SK-N-MC (cell line): ENCODE measurements at places on chromosomes 4 and X.

DNA sequence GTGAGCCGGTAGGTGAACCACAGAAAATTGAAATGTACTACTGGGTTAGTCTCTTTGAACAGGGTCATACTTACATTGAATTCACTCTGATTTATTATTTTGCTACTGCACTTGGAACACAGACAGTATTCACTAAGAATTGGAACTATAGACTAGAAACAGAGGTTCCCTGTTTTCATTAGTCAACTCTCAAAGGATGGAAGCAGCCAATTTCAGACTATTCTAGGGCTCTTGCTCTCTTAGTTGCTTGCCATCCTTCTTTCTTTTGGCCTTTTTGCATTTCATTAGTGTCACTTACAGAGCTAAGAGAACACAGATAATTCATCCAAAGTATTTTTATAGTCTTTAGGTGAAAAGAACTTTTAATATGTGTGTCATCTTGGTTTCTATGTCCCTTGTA lies 52.6 kb downstream of the SHROOM3 start:
- no peak for DNase-seq

DNA sequence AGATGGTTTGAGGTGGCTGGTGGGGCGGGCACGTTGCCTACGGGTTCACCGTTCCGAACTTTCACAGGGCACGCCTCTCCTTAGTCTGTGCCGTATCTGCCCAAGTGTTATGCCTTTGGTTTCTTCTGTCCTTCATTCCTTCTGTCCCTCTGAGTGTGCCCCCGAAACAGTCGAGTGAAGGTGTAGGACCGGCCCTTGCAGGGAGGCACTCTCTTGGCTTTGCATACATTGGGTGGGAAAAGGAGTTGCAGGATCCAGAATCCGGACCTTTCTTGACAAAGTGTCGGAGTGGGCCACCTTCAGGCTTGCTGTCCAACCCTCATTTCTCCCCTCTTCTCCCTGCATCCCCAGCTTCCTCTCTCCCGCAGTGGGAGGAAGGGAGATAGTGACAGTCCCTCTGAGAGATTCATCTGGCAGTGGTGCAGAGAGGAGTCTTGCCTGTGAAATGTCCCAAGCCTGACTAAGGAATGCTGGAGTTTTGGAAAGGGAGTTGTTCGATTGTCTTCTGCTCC lies 569 bp downstream of the ARFIP1 start:
- no peak for DNase-seq

GRCh38 chr4:12894062-12894461 lies 590.1 kb downstream of the RAB28 start:
- no peak for DNase-seq

GRCh38 chr4:41747230-41748055 lies 1.1 kb downstream of the PHOX2B start:
- DNase-seq: no peak

- DNase-seq: no peak
Measured at GRCh38 chr4:138507522-138507921, 265.4 kb upstream of the SLC7A11 start.

GRCh38 chr4:98203332-98204235 lies 57.6 kb upstream of the RAP1GDS1 start:
- no peak for DNase-seq

DNA sequence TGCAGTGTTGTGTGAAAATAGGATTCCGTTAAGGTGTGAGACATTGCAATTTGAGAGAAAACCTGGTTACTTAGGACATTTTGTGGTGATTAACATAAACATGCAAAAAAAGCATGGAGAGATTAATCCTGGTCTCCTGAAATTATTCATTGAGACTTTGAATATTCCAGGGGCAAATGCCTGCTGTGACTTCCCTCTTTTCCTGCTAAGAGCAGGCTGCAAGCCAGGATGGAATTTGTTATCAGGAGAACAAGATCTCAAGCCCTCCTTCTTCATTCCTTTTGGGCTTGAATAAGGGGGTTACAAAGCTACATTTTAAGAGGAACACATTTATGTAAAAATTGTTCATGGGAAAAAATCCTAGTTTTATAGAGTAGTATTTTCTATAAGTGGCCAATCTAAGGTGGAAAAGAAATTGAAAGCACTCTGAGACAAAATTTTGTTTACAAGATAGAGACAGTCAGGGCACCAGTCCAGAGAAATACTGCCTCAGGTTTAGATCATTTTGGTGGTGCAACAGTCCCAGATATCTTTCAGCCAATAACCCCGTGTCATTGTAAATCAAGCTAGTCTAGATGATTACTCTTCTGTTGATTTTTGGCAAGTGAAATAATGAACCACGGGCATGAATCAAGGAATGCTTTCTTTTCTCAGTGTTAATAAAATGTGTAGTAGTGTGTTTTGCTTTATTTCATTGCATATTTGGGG lies 1528.3 kb upstream of the AGA start:
- DNase-seq: no peak

DNA sequence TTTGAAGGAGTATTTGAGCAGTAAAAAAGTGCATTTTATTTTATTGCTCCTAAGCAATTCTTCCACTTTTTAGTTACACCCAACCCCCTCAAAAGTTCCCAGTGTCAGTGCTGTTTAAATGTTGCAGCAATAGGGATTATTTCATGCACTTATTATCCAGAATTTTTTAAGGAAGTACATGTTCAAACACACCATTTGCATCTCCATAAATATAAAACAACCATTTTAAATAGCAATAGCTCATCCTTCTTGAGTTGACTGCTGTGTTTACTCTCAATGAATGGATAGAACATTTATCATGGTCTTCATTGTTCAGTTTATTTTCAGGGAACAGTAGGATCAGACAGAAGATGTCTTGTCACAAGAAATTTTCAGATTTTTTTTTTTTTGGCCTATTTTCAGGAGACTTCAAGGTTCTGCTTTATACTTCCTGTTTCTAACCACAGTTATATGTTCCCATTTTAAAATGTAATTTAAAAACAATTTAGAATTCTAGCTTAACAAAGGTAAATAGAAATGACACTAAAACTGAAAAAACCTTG lies 171.9 kb downstream of the TMA16 start:
- DNase-seq: peak; percentile 40

GRCh38 chrX:140766024-140766611 lies 56.6 kb downstream of the LINC00632 start:
- peak; percentile 28 for DNase-seq

GRCh38 chr4:66178906-66179305 lies 508.6 kb upstream of the EPHA5 start:
- DNase-seq: no peak

DNA sequence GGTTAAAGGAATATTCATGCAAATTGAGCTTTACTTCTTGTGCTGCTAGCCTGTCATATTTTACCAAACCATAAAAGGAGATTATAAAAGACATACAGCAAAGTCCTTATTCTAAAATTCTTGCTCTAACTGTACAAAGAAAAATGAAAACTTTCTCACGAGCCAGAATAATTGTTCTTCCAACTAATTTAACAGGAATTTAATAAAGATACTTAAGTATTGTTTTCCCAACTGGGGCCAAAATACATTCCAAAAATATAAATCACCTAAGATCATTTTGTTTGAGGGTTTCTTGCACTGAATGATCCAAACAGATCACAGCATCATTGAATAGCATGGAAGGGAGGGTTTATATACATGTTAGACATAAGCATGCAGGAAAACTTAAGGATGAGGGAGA lies 127.1 kb upstream of the PCDH18 start:
- no peak for DNase-seq

GRCh38 chr4:159498446-159499115 lies 395.7 kb downstream of the RAPGEF2 start:
- no peak for DNase-seq

DNA sequence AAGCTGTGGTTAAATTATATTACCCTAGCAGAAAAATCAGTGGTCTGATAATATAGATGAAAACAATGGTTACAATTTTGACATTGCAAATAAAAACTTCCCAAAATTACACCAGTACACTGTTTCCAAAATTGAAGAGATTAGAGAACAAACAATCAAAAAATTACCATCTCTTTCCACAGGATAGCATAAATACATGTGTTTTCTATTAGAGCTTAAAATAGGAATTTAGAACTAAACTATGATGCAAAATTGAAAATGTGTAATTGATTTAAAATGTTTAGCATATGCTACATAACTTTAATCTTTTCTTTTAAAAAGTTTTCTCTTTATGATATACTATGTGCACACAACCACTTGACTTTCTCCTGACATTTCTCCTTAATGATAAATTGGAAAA lies 6.7 kb downstream of the EDNRA start:
- no peak for DNase-seq

DNA sequence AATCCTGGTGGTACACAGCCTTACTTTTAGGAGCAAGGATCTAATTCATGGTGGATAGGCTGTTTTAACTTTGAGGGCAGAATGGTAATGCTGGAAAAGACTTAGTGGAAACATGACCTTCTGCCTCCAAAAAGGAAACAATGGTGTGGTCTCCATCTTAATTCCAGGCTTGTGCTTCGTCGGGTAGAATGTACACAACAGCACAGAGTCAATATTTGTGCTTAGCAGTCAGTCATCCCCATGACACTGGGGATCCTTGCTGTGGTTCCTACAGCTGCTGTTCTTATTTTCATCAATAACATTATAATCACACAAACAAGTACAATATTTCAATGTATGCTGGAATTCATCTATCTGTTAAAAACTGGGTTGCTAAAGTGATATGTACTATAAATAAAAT lies 104.4 kb downstream of the HHIP start:
- DNase-seq: no peak

DNA sequence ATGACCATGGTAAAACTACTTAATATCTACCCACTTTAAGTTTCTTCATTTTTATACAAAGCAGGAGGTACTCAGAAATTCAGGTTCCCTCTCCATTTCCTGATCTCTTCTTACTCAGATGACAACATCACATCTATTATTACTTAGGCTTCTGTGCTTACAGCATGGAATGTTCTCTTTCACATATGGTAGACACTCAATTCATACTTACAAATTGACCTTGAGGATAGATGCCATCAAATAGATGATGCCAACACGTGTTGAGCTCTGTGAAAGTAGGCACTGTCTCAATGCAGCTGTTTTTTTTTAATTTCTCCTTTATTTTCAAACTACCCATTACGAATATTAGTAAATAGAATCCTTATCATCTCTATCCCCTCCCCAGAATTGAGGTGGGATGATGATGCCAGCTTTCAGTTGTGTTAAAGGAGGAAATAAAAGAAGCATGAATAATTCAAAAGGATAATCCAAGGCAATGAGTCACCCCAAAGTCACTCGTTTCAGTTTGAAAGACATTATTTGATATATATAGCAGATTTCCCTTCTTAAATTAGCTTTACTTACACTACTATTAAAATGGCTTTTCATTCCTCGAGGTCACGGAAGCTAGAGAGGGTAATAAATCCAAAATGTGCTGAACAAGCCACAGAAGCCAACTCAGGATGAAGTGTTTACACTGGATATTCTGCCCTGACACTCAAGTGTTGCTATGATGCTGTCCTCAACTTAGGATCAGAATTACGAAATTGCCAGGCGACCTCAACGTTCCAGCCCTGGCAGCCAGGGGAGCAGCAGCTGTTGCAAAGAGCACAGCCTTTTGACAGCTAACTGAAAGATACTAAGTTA lies 124.2 kb upstream of the EOLA2 start:
- no peak for DNase-seq

DNA sequence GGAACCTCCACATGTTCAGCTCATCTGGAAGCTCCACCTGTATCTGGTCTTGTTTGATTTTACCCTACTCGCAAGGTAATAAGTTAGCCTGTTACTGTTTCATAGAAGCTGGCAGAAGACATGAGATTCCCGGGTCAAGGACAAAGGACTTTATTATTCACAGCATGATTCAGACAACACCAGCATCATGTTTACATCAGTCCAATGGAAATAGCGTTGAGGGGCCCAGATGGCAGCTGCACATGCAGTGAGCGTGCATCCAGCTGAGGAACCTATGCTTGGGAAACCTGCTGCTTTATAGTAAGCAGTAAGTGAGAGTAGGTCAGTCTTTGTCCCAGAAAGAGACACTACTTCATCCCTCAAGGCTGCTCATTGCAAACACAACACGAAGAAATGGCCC lies 19.8 kb downstream of the TSPAN5 start:
- no peak for DNase-seq

DNA sequence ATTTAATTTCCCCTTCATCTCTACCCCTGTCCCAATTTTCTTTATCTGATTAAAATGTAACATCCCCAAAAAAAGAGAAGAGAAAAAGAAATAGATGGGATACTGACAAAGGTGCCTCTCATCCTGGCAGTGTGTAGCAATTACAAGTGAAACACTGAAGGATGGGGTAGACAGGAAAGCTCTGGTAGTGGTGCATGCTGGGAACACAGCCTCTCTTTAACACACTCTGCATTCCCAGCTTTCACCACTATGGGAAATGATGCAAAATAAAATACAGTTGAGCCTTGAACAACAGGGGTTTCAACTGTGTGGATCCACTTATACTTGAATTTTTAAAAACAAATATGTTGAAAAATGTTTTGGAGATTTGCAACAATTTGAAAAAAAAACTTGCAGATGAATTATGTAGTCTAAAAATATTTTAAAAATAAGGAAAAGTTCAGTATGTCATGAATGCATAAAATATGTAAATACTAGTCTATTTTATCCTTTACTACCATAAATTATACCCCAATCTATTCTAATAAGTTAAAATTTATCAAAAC lies 239.2 kb upstream of the DDX53 start:
- no peak for DNase-seq

DNA sequence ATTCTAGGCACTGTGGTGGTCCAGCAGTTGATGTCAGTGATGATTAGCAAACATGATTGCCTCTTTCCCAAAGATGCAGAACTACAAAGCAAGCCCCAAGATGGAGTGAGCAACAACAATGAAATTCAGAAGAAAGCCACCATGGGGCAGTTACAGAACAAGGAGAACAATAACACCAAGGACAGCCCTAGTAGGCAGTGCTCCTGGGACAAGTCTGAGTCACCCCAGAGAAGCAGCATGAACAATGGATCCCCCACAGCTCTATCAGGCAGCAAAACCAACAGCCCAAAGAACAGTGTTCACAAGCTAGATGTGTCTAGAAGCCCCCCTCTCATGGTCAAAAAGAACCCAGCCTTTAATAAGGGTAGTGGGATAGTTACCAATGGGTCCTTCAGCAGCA lies 365.3 kb downstream of the MAPK10 start:
- DNase-seq: no peak

DNA sequence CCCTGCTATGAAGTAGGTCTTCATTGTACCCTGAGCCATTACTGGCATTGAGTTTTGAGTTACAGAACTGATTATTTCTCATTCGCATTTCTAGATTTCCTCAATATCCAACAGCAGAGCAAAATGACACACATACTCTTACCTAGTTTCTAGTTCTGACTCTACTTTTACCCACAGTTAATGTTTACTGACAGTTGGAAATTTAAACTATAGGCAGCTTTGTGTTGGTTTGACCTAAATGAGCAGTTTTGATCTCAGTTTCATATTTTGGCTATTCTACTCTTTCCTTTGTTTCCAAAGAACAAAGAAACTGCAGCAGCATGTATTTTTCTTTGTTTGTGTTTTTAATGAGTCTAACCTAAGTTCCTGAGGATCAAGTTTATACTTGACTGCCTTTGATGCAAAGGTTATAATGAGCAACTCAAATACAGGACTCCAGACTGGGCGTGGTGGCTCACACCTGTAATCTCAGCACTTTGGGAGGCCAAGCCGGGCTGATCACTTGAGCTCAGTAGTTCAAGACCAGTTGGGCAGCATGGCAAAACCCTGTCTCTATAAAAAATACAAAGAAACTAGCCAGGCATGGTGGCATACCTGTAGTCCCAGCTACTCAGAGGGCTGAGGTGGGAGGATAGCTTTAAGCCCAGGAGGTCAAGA lies 30.4 kb downstream of the TXK start:
- DNase-seq: no peak

- no peak for DNase-seq
Measured at GRCh38 chrX:43964936-43965335, 8.3 kb downstream of the NDP start.
